Posterior vena cava (tissue), 2 donors: ENCODE measurements at places on chromosomes 4 and X. TPM values are rescaled to one million over a fixed set of nuclear protein-coding genes. Genes with fewer than 3 reads are reported as not detected.
A peak's percentile ranks its signal among the peaks of the same experiment; 100 is the strongest.

Gene UTP14A
- 13.2 TPM for total RNA-seq

Gene MRPS18C
- total RNA-seq = 39.4 TPM

Gene MTCP1
- total RNA-seq = 15.7 TPM

Gene MAGEA6
- total RNA-seq = not detected

Gene FAM9C
- total RNA-seq = 0.19 TPM

Gene STX18
- 19.5 TPM for total RNA-seq

DNA sequence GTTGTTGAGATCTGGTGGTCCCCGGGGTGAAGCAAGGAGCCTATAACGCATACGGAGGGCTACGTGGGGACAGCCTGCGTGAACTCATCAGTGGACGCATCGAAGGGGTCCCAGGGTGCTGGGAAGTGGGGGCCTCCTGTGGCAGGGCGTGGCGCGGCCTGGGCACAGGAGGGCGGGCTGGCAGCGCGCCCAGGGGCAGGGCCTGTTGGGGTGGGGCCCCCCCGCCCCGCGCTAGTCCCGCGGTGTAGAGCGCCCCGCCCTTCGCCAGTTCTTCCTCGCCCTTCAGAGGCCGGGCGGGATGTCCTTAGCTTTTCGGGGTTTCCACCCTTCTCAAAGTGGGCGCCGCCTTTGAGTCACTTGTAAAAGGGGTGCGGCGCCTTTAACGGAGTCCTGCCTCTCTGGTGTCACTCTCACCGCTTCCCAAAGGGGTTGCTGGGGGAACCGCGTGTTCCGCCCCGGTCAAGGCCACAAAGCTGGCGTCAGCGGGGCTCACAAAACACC, 632 bp downstream of the PLP2 start:
- peak; percentile 92 for DNase-seq

DNA sequence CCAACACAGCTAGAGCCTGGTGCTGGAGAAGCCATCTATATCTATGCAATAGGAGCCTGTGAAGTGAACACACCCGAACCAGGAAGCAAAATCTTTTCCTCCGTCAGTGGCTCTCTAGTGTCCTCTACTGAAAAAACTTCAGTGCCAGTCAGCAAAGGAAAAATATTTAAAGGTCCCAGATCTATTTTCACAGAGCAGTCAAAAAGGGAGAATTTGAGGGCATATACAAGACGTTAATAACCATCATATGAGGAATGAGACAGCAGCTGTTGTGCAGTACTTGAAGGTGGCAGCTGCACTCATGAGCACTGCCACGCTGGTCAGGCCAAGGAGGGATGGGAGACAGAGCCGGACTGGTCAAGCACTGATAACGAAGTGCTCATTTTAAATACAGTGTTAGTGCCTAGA, 14.4 kb downstream of the MCUB start:
- no peak for DNase-seq

DNA sequence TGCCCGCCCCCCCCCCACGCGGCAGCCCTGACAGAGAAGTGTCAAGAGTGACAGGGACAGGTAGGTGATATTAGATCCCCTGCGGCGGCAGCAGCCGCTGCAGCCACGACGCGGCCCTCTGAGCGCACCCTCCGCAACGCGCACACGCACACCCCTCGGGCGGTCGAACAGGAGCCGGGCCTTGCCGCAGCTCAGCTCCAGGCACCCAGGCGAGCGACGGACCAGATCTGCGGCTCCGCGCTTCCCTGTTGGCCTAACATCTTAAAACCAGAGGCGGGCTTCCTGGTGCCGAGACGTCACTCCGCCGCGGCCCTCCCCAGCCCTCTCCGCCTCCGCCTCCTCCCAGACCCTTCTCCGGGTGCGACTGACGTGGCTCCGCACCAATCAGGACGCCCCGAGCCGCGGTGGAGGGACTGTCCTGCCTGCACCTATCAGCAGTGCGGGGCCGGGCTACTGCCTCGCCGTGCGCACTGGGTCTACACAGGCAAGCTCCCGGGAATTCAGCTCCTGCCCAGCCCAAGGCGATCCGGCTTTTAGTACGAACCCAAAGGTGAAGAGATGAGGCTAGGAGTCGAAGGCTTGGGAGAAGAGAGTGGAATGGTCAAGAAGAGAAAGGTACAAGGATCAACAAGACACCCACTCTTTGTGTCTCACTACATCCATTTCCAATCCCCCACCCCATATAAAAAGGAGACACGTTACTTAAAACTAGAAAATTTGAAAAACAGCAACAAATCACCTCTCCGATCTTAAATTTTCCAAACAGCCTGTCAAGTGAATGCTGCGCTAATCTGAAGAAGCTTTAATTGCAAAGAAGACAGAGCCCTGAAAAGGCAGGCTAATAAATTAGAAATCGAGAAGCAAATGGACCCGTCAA, at the start of gene PITX2:
TSS of gene PITX2 (minus strand) at position 237 of the 877 bp plus-strand sequence. CDS start 617 bp downstream, outside the sequence.
- peak; percentile 91 for DNase-seq

- no peak for DNase-seq
Observed at GRCh38 chrX:2321411-2321810, 179.4 kb downstream of the DHRSX start.

DNA sequence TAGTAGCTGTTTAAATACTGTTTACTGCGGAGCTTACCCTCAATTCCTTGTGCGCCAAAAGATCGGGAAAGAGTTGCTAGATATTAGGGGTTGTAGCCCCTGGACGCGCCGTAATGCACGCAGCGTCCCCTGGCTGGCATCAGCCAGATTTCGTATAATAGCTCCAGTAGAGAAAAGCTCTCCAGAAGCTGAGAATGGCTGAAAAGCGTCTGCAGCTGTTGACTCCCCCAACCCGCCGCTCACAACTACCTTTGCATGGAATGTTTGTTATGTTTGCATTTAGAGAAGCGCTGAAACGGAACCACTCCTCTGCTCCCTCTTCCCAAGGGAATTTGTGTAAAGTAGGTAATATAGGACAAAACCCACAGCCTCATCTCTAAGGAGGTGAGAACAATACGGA, 3.7 kb downstream of the DOCK11 start:
- DNase-seq = no peak

GRCh38 chr4:10288830-10289537, 168.2 kb downstream of the ZNF518B start:
- DNase-seq = no peak

DNA sequence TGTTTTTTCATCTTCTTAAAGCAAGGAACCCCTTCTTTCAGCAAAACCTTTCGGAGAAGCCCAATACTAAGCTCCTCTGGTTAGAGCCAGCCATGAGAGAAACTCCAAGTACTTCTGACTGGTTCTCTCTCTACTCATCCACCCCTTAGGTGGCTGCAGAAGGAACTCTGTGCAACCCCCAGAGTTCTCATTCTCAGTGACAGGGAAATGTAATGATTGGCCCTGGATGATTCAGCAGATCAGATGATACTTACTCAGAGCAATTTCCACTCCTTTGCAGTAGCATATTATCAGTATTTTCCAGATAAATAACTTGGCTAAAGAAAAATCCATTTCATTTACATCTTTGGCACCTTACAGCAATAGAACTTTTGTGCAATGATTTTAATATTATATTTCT, 3.2 kb downstream of the SPP1 start:
- no peak for DNase-seq

DNA sequence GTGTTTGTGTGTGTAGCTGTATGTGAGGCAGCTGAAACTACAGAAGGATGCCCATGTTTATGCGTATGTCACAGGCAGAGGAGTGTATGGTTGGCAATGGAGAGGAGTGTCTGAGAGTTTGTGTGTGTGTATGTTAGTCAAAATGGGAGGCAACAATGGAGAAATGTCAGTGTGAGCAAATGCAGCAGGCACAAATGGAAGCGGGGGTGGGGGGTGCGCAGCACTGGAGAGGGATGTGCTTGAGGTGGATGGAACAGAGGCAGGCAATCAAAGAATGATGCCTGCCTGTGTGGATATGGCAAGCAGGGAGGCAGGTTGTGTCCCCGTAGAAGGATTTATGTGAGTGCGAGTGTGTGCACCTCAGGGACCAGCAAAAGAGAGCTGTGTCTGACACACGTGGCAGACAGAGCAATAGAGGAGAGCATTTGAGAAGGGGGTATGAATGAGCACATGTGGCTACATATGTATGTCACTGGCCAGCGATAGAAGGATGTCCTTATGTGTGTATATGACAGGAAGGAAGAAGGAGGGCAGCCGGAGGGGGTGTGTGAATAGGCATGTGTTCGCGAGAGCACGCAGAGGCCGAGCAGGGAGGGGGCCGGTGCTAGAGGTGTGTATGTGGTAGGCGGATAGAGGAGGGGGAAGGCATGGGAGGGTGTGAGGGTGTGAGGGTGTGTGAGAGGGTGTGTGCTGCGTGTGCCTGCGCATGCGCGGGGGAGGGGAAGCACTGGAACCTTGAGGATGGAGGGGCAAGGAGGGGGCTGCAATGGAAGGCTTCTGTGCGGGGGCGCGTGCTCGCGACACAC, 1.1 kb downstream of the PJA1 start:
- no peak for DNase-seq

DNA sequence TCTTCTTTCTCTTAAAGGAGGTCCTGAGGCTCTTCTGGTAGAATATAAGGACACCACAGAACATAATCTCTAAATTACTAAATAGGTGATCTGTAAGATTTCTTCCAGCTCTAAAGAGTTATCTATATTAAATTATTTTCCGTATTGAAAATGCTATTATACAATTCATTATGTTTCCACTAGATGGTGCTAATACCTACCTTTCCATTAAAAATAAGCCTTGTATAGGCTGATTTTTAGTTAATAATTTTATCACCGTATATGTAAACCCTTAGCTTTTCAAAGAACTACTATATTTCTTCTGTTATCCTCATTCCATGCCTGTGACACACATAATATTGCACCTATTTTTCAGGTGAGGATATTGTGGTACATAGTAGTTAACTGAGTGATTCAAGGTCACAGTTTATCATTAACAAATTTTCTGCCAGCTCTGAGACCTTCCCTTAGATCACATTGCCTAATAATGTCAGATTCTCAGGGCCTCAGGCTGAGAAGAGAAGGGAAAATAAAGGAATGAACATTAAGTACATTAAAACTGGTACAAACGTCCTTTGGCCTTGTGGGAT, 138.8 kb downstream of the TEX11 start:
- no peak for DNase-seq

DNA sequence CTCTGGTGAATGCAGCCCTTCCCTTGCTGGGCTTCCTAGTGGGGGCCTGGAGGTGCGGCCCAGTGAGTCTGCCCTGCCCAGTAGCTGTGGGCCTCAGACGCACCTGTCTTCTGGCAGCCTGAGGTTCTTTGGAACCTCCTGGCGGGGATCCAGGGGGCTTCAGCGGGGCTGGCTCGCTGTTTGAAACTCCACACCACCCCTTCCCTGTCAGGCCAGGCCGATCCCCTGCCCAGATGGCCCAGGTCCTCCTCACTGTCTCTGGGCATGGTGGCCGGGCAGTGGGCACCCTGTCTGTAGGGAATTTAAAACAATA, 10.7 kb upstream of the NKX1-1 start:
- peak; percentile 62 for DNase-seq

DNA sequence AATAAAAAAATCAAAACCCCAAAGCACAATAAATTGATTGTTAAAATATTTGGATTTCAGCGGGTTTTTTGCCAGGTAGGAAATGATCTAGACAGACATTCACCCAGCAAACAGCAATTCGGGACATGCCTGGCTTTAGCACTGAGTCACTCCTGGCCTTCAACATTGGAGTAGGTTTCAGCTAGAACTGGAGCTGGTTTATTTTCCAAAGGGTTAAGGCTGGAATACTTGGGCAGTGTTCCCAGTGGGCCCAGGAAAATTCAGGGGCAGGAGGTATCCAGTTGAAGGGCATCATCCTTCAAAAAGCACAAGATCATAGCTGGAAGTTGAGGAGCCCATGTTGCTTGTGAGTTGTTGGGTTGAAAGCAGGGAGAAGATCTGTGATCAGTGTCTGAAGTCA, 41.0 kb downstream of the TXLNG start:
- no peak for DNase-seq

DNA sequence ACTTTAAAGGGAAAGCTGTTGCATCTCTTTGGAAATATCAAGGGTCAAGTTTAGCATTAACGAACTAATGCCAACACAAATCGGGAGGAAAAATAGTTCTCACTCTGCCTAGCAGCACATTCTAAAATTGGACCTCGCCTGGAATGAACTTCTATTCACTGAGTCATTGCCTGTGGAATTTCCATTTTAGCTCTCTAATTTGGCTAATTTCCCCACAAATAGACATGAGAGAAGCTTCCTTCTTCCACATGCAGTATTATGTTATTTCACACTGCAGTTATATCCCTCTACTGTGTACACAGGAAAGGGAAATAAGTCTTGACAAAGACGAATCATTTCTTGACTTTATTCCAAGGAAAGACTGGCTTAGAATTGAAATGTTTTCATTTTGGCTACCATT, 9.3 kb downstream of the ZXDA start:
- DNase-seq = no peak

- DNase-seq = no peak
Observed at GRCh38 chr4:722169-722725, 16.6 kb downstream of the PCGF3 start.

DNA sequence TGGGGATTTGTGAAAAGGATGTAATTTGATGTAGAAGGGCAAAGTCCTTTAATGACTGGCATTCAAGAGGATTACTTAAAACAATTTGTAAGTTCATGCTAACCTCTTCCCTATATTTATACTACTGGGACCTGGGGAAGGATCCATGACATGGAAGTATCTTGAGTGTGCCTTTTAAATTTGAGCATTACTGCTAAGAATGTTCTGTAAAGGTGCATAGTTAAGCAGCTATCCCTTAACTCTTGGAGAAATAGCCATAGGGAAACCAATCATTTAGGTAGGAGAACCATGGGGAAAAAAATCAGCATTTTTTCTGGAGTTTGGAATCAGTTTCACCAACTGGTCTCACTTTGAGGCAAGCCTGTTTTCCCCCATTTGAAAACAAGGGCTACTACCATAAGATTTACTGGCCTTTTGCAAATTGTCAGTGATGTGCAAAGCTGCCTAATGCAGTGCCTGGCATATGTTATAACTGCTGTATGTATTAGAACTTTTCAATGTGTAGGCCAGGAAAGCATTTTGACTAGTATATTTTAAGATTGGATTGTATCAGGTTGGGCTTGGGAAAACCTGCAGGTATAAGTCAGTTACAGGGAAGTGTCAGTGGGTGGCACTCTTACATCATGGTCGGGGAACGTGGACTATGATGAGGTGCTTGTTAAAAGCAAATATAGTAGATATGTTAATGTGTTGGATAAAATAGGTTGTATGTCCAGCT, 72.1 kb downstream of the PRSS12 start:
- no peak for DNase-seq

DNA sequence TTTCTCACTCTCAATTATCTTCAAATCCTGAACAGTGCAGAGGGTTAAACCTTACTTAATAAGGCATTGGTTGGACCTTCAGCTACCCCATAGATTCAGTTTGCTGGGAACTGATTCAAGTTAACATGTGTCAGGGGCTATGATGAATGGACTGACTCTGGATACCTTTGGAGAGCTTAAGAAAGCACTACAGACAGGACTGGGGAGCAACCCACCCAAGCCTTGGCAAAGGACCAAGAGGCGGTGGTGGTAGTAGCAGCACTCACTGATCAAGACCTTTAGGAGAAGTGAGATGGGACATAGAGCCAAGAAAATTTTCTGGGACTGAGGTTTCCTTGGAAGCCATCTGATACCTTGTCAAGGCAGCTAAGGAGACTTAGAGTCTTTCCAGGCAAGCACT, 43.0 kb upstream of the TAPT1 start:
- DNase-seq = no peak
